ENCODE measurements at places on chromosomes 5 and 9. TPM values are rescaled to one million over a fixed set of nuclear protein-coding genes. Genes with fewer than 3 reads are reported as not detected.

CEL gene
- 2.8 TPM for total RNA-seq

CCNO gene
- total RNA-seq = 0.42 TPM

IFNK gene
- not detected for total RNA-seq

DNA sequence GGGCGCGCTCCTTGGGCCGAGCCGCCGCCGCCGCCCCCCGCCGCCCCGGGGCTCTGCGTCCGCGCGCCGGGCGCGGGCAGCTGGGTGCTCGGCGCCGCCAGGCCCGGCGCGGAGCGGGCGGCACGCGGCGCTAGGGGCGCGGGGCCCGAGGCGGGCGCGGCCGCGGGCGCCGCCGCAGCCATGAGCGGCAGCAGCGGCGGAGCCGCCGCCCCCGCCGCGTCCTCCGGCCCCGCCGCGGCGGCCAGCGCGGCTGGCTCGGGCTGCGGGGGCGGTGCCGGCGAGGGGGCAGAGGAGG, 351 bp downstream of the TRIO start:
- no peak for DNase-seq

DNA sequence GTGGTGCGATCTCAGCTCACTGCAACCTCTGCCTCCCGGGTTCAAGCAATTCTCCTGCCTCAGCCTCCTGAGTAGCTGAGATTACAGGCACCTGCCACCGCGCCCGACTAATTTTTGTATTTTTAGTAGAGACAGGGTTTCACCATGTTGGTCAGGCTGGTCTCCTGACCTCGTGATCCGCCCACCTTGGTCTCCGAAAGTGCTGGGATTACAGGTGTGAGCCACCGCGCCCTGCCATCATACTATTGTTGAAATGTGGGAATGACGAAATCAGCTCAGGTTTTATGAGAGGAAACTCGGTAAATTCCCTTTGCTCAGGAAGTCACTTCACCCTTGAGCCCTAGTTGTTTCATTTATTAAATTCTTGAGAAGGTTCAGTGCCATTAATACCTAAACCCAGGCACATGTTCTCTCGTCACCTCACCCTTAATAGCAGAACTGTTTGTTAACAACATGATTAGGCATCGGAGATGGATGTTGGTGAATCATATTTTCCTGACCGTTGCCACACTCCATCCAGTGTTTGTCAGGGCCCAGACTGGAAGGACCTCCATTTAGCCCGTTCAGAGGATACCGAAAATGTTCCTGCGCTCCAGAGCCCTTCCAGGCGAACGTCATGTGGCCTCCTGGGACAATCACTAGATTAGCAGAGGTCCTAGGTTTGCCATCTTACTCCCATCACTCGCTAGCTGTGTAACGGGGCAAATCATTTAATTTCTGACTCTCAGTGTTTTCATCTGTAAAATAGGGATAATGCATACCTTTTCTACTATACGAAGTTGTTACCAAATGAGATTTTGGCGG, 20.0 kb upstream of the CREBRF start:
- DNase-seq = no peak

DNA sequence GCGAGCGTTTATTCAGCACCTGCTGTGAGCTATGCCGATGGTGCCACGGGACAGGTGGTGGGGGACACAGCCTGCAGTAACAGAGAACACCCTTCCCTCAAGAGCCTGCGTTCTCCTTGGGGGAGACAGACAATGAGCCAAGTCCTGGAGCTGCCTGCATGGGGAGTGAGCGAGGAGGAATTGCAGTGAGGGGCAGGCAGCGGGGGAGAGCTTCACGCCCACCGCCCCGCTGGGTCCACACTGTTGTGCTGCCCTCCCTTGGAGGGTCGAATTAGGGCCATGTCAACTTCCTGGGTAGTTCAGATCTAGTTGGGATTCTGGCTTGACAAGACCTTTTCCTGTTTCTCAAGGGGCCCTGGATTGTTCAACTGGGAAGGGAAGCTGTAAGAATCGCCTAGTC, 55.5 kb upstream of the N4BP3 start:
- no peak for DNase-seq

DNA sequence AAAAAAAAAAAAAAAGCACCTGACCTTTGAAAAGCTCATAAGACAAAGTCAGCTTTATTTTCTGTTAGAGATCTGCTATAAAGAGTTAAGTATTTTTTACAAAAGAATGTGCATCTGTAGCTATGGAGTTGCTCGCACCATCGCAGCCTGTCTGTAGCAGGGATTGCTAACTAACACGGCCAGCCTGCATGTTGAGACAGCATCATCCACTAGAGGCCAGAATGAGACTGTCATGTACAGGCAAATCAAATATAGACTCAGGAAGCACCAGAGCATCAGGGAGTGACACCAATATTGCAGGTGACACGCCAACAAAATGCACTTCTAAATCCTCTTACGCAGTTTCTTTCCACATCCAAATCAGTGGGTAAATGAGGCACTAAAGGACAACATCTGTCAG, 136.3 kb upstream of the RASEF start:
- DNase-seq = no peak

- DNase-seq = no peak
These were observed 20.3 kb downstream of the AK8 start for GRCh38 chr9:132857616-132858342.

DNA sequence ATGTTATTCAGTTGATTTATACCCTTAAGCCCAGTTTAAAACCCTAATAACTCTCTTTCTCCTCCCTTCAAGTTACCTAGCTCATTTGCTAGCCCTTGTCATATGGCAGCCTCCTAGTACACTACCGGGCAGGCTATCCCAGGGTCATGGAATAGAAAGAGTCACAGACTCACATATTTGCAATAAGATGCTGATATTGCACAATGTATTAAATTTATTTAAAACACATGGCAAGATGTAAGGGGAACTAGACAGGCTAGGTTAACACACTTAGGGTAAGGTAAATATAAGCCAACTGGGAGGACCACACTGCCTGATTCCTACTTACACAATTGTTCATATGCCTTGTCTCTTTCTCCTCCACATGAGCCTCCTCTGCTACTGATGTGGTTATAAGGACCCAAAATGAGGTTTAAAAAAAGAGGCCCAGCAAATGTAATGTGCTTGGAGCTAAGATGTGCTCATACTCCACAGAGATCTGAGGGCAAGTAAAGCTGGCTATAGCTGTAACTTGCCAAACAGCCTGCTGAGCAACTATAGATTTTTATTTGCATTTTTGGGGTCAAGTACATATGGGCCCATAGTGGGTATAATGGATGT, 130.0 kb downstream of the ENC1 start:
- DNase-seq = no peak

- DNase-seq = no peak
These were observed 210.8 kb upstream of the SMARCA2 start for GRCh38 chr9:1804128-1804865.

DNA sequence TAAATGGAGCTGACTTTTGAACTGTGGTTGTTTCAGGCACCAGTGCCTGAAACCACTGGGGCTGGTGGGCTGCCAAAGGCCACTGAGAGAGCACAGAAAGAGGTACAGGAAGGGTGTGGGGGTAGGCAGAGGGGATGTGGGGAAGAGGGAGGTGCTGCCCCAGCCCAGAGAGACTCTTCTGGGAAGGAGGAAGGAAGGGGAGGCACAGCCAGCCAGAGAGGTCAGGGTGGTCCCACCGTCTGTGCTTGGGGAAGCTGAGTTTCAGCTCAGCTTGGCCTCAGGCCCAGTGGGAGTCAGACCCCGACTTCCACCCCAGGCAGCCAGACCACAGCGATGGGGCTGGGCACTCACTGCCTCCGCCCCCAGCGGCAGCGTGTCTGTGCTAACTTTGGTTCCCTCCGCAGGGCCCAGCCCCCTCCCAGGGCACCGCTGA, 8.6 kb upstream of the PHYKPL start:
- DNase-seq = no peak

DNA sequence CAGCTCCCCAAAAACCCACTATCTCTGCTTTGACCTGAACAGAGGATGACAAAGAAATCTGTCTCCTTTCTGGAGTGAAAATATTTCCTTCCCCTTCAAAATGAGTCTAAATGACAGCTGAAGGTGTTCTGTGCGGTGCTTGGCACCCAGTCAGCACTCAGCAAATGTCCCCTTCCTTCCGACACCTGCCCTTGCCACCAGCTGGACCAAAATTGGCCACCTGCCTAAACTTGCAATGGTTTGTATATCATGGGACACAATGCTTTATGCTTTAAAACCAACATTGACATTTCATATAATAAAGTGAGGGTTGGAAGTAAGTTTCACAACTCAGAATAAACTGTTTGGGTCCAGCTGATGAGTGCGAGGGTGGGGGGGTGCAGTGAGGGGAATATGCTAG, 7.5 kb upstream of the TTC1 start:
- no peak for DNase-seq

DNA sequence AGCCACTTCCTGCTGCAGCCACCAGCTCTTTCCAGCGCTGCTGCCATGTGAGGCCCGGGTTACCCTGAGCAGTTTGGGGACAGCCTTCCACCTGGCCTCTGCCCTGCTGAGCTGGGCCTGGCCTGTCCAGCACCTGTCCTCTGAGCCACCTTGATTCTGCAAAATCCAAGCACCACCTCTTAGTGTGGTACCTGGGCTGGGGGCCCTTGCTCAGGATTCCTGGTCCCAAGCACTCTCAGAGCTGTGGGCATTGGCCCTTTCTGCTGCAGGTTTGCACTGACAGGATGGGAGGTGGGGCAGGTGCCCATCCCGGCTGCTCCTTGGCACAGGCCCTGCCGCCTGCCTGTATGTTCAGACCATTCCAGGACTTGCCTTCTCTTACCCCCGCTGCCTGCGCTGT, 309.2 kb upstream of the IRX4 start:
- no peak for DNase-seq

DNA sequence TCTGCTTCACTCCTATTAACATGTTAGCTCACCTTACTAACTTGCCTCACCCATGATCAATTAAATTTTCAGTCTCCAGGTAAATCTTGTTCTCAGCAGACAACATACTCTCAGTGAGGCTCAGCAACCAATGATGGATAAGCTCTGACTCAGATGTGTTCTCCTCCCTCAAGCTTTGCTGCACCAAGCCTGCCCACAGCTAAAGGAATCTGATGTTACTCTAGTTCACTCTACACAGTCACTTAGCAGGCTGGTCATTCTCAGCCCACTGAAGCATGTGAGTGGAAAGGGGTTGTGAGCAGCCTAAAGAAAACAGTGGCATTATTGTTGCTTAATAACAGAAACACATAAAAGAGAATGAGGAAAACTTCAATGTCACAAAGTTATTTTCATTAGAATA, 37.3 kb upstream of the CTNND2 start:
- DNase-seq = no peak

DNA sequence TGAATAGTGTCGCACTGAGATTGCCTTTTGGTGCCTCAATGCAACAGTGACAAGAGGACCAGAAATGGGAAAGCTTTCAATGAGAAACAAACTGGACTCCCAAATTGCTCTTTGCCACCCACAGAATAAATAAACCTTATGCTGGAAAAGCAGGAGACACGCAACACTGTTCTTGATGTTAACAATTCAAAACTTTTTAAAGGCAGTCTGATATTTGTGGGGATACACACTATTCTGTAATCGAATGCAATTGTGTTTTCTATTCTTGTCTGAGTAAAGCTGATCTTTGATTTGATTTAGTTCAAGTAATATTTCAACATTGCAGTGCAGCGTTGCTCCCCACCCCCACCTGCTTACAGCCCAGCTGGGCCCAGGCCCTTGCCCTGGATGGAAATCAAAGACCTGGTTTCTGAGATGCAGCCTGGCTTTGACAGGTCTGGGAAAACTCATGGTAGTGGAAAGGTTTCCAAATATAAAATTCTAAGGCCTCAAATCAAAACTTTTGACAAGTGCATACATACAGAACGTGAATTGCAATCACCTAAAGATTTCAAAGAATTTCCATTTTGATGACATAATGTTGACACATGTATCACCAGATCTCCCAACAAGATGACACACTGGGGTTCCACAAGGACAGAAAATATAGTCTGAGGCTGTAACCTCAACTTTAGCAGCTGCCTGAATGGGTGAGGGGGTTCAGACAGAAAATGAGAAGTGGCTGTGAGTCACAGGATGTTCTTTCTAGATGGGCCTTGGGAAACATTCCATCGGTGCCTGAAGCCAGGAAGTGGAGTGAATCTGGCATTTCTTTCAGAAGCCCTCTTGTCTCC, 55.1 kb downstream of the ABCA1 start:
- DNase-seq = peak; percentile 83
